CD4-positive, alpha-beta T cell treated with Interleukin-4 for 4 hours (primary cell): ENCODE measurements at places on chromosomes 1 and 21.

DNA sequence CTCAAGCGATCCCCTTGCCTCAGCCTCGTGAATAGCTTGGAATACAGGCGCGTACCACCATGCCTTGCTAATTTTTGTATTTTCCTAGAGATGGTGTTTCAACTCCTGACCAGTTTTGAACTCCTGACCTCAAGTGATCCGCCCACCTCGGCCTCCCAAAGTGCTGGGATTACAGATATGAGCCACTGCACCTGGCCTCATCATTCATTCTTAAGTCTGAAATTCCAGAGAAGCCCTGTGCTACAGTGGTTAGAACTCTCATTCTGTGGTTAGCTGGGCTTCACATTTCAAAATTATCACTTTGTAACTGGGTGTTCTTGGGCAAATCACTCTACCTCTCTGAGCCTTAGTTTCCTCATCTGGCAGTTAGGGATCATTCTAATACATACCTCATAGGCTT lies 86.1 kb upstream of the POU3F1 start:
- DNase-seq = no peak

DNA sequence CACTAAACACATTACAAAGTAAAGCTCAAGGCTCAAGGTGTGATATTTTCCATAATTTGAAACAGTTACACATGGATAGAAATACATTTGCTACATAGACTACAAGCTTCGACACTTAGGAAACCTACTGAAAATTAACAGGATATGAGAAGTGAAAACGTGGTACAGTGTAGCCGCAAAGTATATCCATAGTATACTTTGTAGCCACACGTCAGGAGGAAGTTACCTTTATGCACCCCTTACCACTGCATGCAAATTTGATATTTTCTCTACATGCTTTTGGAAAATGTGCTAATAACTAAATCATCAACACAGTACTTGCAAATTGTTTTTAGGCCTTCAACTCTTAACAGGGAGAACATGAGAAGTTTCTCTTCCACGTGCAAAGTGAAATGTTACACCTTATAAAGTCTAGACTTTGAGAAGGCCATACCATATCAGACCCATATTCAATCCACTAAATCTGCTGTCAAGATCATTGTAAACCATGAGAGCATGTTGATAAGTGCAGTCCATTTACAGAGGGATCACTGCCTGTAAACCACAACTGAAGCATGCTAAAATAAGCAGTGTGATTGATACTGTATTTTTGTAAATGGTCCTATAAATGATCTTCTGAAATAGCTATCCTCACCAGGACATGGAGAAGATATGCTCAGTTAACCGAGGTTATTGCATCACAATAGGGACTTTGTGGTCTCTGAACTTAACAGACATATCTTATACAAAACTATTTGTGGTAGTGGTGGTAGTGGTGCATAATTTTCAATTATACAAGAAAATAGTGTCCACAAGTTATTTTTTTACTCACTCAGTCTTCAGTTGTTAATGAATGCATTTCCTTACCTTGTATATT lies 64.7 kb downstream of the VAV3 start:
- DNase-seq = no peak

GRCh38 chr1:212186427-212187207 lies 98.6 kb upstream of the PPP2R5A start:
- peak; percentile 31 for DNase-seq

- no peak for DNase-seq
These were observed 335.7 kb upstream of the SNX7 start for GRCh38 chr1:98325646-98326440.

GRCh38 chr1:209218113-209218512 lies 365.4 kb upstream of the CAMK1G start:
- DNase-seq = no peak

DNA sequence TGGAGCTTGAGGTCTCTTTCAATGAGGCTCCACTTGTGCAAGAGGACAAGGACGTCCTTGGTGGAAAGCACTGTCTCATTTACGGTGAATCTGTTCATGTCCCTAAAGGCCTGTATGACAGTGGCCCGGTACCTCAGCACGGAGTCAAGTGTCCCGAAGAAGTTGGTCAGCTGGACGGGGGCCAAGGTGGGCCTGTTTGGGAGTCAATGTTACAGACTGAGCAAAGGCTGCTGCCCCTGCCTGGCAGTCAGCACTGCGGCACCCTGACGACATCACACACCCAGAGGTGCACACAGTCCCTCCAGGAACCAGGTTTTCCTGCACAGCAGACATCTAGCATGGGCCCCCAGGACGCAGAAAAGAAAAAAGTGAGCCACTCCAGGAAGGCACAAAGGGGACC lies 19.1 kb downstream of the MRAP start:
- no peak for DNase-seq

DNA sequence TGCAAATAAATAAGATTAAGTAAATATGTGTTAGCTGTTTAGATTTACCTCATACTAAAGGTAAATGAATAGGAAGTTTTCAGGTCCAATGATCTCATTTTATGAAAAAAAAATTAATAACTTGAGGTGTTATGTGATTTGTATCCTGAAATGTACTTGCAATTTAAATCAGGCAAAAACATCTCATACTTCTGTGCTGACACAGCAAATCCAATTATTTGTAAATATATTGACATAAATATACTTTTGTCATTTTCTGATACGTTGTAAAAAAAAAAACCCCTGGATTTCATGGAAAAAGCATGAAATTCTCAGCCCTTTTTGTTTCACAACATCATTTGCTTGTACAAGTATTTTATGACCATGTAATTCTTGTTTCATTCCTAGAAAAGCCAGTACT lies 184.1 kb upstream of the NCAM2 start:
- DNase-seq = no peak

DNA sequence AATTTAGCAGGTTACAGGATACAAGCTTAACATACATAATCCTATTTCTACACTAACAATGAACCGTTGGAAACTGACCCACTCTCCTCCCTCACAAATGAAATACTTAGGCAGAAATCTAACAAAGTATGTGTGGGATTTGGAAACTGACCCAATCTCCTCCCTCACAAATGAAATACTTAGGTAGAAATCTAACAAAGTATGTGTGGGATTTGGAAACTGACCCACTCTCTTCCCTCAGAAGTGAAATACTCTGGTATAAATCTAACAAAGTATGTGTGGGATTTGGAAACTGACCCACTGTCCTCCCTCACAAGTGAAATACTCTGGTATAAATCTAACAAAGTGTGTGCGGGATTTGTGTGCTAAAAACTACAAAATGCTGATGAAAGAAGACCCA lies 60.3 kb downstream of the TRAF5 start:
- no peak for DNase-seq

DNA sequence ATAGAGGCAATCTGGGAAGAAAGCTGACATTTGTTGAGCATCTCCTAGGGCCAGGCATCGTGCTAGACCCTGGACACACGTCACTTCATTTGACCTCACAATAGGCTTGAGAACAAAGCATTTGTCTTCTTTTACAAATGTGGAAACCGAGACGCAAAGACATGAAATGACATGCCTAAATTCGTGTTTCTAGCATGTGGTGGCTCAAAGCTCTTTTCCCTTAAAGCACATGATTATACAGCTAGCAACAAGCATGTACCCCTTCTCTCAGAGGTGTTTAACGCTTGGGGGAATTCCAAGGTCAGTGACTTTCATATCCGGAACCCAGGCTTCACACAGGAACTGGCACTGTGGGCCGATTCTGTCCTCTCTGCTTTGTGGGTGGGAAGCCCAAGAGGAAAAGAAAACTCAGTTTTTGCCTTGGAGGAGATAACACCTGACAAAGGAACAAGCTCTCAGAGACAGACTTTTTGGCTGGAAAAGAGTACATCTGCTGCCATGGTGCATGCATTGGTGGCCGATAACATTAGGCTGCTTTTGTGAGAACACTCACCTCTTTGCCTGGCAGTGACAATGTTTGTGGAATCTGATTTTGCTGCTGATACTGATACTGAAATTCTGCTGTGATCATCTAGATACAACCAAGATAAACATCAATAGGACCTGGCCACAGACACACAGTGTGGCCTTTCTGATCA lies 15.4 kb upstream of the CD2 start:
- peak; percentile 90 for DNase-seq

GRCh38 chr1:90850898-90851710 lies 134.0 kb upstream of the BARHL2 start:
- DNase-seq = peak; percentile 61

- no peak for DNase-seq
These were observed 9.9 kb downstream of the CNIH3 start for GRCh38 chr1:224626042-224626441.

- DNase-seq = no peak
These were observed 128.2 kb downstream of the LBR start for GRCh38 chr1:225299624-225300023.

DNA sequence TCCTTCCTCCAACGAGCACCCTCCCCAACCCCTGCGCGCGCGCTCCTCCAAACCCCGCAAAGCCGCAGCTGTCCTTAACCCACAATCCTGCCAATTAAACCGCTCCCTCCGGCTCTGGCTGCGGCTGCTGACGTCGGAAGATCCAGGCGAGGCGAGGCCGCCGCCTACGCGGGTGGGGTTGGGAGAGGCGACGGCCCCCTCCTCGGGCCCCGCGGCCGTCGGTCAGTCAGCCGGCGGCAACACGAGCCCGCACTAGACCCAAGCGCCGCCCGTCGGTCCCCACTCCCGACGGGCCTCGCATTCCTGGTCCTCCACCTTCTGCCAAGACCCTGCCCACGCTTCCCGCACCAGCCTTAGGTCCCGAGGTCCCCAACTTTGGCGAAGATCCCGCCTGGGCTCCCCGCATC lies 75.4 kb downstream of the VWA5B1 start:
- no peak for DNase-seq

- no peak for DNase-seq
These were observed 844 bp downstream of the ADAMTS5 start for GRCh38 chr21:26965907-26966581.

GRCh38 chr1:205767248-205767647 lies 8.0 kb downstream of the RAB29 start:
- DNase-seq = no peak

DNA sequence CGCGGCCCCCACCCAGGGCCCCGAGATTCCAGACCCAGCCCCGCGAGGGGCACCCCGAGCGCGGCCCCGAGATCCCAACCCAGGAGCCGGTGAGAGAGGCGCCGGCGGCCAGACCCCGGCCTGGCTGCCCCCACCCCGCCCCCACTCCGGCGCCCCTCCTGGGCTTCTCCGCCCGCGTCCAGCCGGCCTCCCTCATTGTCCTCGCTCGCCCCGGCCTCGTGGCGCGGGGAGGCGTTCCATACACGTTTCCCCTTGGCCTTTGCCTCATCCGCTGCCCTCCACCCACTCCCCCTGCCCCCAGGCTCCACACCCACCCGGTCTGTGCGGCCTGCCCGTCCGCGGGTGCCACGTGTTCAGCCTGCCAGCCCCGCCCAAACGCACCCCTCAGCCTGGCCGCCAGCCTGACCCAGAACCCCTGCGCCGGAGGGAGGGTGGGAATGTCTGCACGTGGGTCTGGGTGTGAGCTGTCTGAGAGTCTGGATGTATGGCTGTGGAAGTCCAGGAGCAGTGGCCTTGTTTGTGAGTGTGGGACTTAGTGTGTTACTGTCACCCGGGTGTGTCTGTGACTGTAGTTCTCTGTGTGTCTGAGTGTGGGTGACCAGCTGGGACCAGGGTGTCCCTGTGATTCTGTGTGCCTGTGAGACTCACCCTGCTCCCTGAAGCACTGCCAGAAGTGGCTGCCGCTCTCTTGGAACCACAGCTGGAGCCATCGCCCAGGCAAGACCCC lies 681 bp downstream of the B4GALT2 start:
- no peak for DNase-seq

GRCh38 chr1:180232521-180233043 lies 2.5 kb downstream of the LHX4 start:
- no peak for DNase-seq

DNA sequence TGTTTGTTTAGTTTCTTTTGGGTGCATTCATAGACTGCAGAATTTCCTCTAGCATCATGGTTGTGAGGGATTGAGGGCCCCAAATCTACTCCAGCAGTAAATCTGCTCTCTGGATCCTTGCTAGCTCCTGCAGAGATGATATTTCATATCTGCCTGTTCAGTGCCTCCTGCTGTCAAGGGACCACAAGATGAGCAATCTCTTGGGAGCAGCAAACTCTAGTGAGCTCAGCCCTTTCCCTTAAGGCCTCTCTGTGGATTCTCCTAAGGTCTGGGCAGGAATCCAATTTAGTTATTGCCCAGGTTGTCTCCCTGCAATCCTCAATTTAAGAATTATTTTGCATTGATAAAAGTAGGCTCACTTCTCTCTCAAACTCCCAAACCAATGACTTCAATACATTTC lies 76.9 kb downstream of the RGS18 start:
- DNase-seq = no peak

DNA sequence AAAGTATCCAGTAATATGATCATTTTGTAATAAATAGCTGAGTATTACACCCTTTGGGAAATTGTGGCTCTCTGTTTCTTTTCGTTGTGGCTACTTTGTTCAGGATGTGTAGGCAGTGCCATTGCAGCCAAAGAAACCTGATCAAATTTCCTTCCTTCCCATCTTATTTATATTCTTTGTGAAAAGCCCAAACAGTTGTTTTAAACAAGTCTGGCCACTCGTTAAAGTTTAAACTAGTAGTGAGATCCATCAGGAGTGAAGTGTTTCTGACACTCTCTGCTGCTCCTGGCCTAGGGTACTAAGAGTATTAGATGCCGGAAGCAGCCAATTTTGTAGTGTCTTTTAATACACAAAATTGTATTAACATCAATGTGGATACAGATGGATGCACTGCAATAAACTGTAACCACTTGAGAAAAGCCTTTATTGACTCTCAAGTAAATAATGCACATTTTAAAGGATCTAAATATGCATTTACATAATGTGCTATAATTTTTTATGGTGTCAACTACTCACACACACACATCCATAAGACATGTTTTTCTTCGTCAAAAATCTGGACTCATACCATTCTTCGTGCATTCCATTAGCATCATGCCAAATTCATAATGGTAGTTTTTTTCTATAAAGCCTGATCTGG lies 317.9 kb downstream of the NFIA start:
- no peak for DNase-seq

- no peak for DNase-seq
These were observed 75.2 kb downstream of the EVI5 start for GRCh38 chr1:92709738-92710137.

DNA sequence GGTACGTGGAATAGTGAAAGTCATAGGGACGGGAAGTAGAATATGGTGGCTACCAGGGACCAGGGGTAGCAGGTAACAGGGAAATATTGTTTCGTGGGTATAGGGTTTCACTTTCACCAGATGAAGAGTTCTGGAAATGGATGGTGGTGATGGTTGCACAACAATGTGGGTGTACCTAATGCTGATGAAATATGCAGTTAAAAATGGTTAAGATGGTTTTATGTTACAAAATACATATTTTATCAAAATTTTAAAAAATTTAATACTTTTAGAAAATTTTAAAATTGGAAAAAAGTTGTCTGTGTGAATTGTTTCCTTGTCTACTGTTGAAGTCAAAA lies 55.5 kb upstream of the TLR5 start:
- no peak for DNase-seq

DNA sequence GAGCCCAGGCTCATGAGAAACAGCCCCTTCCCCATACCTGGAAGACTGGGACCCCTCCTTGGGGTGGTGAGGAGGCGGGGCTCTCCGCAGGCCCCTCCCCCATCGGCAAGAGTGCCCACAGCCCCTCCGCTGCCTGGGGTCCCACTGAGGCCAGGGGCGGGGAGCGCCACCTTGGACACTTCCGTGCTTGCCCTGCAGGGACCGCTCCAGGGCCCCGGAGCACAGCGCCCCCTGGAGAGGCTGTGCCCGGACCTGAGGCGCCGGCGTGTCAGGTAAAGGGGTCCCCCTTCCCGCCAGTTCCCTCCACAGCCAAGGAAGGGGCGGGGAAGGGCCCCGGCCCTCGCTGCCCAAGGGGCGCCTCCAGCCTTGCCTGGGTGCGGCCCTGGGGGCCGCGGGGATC lies 21.5 kb downstream of the INAVA start:
- no peak for DNase-seq
